ENCODE measurements at places on chromosomes 12 and 14.

DNA sequence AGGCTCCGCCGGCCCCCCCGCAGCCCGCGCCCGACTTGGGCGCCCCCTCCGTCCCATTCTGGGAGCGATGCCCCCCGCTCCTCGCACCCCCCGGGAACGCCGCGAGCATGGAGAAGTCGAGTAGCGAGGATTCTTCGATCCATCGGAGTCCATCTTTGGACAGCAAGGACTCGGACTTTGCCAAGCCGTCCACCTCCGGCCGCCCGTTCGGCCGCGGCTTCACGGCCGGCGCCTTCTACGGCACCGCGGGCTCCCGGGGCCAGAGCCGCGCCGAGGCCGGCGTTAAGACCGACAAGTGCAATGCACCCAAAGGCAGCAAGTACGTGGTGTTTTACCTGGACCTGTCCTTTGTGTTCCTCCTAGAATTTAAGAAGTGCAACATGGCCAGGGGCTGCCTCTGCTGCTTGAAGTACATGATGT is 123.6 kb downstream of the TSPAN9 start:
- DNase-seq = no peak

- no peak for DNase-seq
Measured at GRCh38 chr14:86574778-86575129, 1044.8 kb downstream of the FLRT2 start.

GRCh38 chr12:42744539-42745182 is 155.1 kb upstream of the PRICKLE1 start:
- no peak for DNase-seq

GRCh38 chr14:62736048-62737043 is 308.9 kb downstream of the KCNH5 start:
- no peak for DNase-seq

GRCh38 chr12:71752891-71753290 is 1.8 kb upstream of the RAB21 start:
- DNase-seq = no peak

DNA sequence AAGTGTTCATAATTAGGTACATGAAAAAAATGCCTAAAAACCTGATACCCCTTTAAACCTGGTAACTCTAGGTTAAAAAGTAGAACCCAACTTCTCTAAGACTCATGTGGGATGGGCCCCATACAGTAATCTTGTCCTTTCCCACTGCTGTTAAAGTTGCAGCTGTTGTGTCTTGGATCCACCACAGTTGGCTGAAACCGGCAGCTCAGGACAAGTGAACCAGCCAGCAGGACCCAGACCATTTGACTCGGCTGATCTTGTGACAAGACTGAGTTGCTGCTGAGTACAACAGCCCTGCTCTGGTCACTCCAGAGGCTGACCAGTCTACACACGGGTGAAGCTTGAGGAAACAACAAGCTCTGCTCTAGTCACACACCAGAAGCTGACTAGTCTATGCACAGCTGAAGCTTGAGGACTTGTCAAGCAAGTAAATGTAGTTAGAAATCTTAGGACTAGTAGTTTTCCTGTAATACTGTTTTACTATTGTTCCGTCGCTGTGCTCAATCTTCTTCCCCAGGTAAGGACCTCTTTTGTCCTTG is 60.6 kb downstream of the DHRS2 start:
- no peak for DNase-seq

DNA sequence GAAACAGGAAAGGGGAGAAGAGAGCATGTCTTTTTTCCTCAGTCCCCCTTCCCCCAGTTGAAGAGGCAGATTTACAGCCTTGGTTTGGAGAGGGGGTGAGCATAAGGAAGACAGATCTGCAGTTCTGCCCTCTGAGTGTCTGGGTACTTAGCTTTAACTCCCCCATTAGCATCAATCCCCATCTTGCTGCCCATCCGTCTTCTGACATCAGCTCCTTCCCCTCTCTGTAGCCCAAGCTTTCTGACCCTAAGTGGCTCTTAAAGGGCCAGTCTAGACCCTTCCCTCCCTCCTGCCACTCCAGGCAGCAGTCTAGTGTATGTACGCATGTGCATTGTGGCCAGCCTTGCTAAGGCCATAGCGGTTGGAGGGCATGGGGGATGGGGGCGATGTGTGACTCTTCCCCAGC is 7.3 kb downstream of the GPR84 start:
- no peak for DNase-seq

- DNase-seq = no peak
Measured at GRCh38 chr14:93163564-93163963, 21.1 kb downstream of the MOAP1 start.

- DNase-seq = no peak
Measured at GRCh38 chr12:5455045-5455444, 23.1 kb downstream of the NTF3 start.

- DNase-seq = no peak
Measured at GRCh38 chr14:57748279-57748678, 117.6 kb downstream of the SLC35F4 start.

- DNase-seq = no peak
Measured at GRCh38 chr12:89307474-89308253, 44.6 kb downstream of the DUSP6 start.

- no peak for DNase-seq
Measured at GRCh38 chr12:29200586-29200985, 51.5 kb downstream of the FAR2 start.

- DNase-seq = no peak
Measured at GRCh38 chr12:24743941-24744793, 204.7 kb downstream of the BCAT1 start.

DNA sequence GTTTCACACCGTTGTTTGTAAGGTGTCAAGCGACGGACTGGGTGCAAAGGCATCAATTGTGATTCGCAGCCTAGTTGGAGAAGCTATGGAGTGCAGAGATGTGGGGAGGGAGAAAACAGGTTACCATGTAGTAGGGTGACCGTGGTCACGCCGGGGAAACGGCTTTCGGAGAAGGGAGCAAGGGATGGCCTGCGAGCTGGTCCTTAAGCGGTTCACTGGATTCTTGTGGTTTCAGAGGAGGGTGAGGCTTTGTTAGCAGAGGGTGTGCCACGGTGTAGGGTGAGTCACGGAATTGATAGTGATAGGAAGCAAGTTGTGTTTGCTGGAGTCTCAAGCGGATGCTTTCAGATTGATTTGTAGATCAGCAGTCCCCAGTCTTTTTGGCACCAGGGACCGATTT is 2.3 kb downstream of the PIWIL1 start:
- no peak for DNase-seq

DNA sequence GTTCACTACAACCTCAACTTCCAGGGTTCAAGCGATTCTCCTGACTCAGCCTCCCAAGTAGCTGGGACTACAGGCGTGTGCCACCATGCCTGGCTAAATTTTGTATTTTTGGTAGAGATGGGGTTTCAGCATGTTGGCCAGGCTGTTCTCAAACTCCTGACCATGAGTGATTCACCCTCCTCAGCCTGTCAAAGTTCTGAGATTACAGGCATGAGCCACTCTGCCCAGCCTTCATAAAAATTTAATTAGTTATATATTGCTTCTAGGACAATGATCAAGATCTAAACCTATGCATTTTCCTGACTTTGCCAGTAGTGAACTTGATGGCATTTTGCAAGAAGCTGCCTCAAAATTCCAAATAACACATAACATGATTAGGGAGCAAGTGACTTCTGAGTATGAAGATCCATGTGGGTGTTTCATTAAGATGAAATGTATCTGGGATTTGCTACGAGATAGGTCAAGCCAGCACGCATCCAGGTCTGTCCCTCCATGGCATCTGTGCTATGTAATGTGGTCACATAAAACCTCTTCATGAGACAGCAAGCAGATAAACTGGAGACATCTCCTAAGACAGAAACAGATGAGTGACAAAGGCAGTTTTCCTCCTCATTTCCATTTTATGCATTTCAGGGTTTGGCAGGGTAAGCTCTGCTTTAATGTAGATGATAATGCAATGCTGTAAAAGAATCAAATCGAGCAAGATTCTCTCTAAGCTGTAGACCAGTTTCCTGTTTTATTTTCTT is 319.4 kb upstream of the ATP2B1 start:
- no peak for DNase-seq

DNA sequence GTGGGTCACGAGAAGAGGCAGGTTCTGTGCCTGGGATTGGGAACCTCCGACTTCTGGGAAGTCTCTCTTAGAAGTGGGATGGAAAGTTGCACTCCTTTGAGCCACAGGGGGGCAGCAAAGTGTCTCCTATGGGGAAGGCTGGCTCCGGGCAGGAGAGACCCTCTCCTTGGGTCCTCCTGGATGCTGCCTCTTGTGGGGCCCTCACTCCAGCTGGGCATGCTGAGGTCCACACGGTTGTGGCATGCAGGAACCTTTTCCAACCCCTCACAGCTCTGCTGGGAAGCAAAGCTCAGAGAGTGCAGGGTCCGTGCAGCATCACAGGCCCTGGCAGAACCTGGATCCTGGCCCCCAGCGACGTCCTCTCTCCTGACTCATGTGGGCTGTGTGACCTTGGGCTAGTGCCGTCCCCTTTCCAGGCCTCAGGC is 17.4 kb downstream of the SDSL start:
- DNase-seq = peak; percentile 40
